ENCODE measurements at places on chromosomes 2 and 18.

DNA sequence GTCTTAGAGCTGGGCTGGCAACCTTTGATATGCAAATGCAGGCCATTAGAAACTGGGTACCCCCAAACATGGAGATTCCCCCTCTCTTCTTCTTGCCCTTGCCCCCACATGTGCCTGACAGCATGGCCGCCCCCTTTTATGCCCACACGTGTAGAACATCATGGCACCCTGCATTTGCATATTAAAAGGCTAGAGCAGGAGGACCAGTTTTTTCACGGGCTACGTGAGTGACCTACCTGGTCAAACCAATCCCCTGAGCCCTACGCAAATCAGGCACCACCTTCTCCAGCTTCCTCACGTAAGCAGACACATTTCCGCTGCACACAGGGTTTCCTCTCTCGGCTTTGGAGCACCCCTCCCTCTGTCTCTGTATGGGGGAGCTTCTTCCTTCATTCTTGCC is 110.9 kb upstream of the COPS8 start:
- DNase-seq = no peak

GRCh38 chr2:127437056-127437455 is 18.8 kb downstream of the PROC start:
- DNase-seq = no peak

- DNase-seq = no peak
These were observed 5.0 kb downstream of the NAB1 start for GRCh38 chr2:190653931-190654330.

DNA sequence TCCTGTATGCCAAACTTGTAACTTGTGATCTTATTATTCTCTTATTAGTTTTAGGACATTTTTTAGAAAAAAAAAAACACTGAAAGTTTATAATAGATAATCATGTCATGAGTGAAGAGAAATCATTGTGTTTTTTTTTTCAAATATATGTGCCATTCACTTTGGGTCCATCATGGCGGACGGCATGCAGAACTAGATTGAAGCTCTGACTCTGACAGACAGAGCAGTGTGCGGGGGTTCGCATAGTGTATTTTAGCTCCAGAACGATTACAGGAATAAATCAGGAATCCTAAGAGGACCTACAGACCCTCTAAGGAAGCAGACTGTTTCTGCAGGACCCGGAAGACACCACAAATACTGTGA is 484.4 kb upstream of the REG3G start:
- no peak for DNase-seq

- no peak for DNase-seq
These were observed 8.2 kb downstream of the NFATC1 start for GRCh38 chr18:79403723-79404566.

DNA sequence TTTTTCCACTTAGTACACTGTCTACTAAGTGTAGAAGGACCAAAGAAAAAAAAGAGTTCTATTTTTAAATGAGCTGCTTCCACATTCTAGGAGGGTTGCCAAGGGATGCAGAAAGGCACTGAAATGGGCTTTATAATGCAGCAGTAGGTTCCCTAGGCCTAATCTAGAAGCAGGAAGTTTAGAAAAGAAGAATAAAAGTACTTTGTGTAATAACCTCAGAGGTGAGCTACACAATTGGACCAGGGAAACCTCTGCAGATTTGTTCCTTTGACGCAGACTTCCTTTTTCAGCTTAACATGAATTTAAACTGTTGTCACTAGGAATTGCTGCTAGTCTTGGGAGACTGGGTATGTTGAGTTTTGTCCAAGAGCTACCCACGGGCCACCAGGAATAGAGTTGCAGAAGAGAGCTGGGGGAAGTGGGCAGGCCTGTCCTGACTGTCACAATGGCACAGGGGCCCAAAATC is 34.6 kb upstream of the RAB1A start:
- DNase-seq = no peak

DNA sequence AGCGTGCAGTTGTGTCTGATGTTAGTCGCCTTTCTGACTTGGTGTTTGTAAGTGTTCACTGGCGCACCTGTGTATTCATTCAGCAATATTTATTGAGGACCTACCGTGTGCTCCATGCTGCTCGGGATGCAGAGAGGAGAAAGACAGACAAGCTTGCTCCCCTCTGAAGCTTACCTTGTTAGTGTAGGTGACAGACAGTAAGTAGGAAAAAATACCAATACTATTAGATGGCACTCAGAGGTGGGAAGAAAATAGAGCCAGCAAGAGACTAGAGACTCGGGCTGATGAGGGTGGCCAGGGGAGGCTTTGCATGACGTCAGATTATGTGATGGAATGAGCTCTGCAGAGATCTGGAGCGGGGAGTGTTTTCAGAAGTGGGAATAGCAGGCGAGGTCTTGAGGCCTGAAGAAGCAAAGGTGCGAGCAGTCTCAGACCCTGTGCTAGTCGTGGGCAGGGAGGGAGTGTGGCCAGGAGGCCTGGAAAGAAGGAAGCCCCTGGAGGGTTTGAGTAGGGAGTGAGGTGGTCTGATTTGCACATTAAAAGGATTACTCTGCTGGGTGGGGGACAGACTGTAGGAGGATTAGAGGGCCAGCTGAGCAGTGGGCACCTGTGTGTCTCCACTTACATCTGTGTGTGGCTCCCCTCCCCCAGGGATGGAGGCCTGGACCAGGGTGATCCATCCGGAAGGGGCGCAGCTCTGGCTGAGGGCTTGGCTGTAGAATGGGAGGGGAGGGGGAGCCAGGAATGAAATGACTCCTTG is 11.8 kb downstream of the MTCL1 start:
- no peak for DNase-seq

- DNase-seq = no peak
These were observed 57.9 kb upstream of the RMDN2 start for GRCh38 chr2:37867166-37867565.

GRCh38 chr2:160417745-160418397 is 75.7 kb downstream of the RBMS1 start:
- no peak for DNase-seq

All from hippocampal formation (tissue), 2 donors.